ENCODE measurements at places on chromosomes 12 and 14.

DNA sequence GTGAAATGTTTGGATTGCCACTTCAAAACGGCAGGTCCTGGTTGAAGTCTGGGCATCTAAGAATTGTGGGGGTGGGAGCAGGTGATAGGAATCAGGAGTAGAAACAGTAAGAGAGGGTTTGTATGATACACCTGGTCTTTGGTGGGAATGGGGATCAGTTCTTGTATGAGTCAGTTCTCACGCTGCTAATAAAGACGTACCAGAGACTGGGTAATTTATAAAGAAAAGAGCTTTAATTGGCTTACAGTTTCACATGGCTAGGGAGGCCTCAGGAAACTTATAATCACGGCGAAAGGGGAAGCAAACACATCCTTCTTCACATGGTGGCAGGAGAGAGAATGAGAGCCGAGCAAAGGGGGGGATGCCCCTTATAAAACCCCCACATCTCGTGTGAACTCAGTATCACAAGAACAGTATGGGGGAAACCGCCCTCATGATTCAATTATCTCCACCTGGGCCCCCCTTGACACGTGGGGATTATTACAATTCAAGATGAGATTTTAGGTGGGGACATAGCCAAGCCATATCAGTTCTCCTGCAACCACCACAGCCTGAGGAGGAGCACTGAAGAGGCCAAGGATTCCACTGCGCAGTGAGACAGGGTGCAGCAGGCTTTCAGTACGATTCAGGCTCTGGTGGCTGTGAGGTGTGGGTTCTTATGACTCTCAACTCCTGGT, 52.1 kb downstream of the DRAM1 start:
- DNase-seq = no peak

DNA sequence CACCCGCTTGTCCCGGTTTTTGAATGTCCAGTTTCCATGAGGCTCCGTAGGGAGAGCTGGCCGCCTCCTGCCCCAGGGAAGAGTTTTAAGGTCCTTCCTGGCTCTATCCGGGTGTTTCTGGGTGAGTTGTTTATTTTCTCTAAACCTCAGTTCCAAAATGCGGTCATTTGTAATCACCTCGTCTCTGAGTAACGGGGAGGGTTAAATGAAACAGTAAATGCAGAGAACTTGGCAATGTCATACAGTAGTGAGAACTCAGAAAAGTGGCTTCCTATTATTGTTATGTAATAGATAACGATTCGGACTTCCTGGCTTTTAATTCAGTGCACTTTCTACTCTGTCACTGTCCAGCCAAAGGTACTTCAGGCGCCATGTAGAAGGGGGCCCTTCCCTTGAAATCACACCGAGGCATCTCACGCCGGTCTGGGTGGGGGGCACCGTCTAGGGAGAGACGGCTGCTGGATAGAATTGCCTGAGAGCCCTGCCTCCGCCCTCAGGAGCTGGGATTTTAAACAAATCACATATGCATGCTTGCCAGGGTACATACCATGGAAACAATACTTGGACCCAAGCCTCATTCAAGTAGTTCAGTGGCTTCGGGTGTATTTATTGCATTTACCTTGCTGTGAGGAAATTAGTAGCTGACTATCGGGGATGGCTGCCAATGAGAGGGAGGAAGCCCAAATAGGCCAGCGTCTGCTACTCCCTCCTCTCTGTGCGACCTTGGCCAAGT, 26.4 kb downstream of the NOS1 start:
- DNase-seq = no peak

GRCh38 chr12:50186681-50187080, 19.5 kb upstream of the CERS5 start:
- no peak for DNase-seq

DNA sequence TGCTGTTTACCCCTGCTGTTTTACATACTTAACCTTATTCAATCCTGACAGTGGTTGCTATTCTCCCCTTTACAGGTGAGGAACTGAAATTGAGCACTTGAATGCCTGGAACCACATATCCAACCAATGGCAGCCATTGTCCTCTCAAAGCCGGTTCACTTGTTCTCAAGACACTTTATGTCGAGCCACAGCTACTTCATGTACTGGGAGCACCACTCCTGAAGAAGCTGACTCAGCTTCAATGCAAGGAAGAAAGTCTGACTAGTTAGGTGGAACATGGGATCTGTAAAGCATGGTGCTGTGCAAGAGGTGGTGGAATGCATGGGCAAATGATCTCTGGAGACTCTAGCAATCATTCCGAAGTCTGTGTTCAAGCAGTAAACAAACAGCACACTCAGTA, 113.9 kb upstream of the CPM start:
- DNase-seq = no peak

DNA sequence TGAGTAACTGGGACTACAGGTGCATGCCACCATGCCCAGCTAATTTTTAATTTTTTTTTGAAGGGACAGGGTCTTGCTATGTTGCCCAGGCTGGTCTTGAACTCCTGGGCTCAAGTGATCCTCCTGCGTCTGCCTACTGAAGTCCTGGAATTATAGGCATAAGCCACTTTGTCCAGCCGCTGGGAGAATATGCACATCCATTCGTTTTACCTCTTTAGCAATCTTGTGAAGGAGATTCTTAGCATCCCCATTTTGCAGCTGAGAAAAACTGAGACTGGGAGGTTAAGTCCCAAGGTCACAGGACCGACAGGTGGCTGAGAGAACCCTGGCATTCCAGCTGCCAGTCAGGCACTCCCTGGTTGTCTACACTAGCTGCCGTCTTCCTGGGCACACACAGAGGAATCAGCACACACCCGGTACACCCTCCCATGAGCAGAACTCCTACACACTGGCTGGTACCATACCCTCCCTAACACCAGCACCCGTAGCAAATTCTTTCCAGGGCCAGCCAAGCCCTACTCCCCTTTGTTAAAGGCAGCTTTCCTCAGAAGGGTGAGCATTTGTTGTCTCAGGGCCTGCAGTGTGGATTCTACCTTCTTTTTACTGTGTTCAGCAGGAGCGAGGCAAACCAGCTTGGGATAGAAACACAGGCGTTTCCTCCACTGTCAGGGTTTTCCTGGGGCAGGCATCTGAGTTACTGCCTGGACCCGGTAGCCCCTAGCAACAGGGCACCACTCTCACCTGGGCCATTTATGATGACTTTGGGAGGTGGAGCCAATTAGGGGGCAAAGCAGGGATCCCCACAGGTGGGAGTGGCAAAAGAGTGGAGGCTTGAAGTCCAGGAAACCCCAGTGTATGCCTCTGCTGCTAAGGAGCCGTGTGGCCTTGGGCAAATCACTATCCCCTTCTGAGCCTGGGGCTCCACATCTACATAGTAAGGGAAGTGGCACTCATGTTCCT, 70.2 kb downstream of the IRF2BPL start:
- DNase-seq = no peak

DNA sequence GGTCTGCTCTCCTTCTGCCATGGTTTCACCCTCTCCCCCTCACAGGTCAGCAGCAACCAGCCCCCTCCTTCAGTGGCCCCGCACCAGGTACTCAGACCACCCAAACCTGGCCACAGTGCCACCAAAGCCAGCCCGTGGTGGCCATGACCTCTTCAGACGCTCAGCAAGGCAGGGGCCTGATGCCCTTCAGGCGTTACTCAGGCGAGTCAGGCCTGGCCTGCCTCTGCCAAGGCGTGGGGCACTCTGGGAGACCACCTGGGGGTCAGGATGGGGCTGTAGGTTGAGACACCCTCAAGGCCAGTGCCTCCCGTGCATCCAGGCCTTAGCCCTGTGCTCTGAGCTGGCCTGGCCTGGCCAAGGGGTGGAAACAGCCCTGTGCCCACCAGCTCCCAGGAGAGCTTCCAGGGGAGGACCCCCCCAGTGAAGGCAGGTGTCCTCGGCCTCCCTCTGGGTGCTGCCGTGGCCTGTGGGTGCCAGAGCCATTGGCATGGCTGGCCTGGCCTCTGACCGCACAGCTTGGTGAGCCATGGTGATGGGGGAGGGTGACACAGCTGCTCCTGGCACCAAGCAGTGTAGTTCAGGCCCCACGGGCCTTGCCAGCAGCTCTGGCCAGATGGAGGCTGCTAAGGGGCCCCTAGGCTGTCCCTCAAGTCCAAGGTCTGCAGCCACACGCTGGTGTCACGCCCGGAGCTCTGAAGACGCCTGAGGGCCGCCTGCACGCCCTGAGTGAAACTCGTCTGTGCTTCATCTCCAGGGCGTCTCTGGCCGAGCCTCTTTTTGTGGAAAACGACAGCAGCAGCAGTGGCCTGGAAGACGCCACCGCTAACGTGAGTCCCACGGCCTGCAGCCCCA, 15.1 kb downstream of the XRCC3 start:
- no peak for DNase-seq

- no peak for DNase-seq
Measured at GRCh38 chr14:102403028-102403427, 40.3 kb downstream of the TECPR2 start.

GRCh38 chr14:76640923-76641395, 120.3 kb upstream of the VASH1 start:
- DNase-seq = no peak

GRCh38 chr12:57330992-57331391, 80.0 kb upstream of the STAC3 start:
- no peak for DNase-seq

DNA sequence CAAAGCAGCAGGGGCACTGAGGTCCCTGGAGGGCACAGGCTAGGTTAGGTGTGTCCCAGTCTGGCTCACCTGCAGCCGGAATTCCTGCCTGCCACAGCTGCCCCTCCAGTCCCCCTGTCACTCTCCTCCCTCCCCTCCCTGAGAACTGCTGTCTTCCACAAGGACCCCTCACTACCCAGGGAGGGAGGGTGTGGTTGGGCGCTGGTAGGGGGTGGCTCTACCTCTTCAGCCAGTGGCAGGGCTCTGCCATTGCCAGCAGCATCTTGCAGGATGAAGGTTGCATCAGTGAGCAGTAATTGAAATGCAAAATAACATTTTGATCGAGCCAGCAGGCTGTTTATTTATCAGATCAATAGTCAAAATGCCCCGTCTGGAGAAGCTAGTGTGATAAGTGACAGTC, 45.7 kb downstream of the ESRRB start:
- no peak for DNase-seq

DNA sequence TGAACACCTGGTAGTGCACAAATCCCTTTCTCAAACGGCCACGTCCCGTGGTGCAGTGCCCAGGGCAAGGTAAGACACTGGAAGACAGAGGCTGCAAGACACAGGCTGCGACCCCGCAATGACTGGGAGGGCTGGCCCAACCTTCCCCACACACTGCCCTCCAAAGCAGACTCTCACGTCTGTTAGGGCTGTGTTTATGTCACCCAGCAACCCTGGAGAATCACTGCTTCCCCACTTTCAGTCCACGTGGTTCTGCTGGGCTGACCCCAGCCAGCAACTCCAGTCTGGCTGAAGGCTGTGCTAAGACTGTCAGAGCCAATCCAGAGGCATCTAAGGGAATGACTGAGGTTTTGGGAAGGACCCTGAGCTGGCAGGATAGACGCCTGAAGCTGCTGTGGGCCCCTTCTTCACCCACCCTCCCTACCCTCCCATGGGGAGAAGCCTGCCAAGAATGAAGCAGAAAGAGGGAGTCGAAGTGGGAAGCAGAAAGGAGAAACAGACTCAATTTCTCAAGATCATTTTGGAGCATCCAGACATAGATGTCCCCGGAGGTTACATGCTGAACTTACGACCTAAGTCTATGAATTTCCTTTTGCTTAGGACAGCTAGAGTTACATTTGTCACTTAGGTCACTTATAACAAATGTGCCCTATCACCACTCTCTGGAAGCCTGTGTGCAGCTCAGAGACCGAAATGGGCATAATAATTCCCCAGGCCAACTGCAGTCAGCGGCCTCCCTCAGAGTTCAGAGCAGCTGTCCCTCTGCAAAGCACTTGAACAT, 11.7 kb downstream of the KDM2B start:
- DNase-seq = no peak
